Esophagus squamous epithelium (tissue), 5 donors: ENCODE measurements at places on chromosomes 16 and 17.

DNA sequence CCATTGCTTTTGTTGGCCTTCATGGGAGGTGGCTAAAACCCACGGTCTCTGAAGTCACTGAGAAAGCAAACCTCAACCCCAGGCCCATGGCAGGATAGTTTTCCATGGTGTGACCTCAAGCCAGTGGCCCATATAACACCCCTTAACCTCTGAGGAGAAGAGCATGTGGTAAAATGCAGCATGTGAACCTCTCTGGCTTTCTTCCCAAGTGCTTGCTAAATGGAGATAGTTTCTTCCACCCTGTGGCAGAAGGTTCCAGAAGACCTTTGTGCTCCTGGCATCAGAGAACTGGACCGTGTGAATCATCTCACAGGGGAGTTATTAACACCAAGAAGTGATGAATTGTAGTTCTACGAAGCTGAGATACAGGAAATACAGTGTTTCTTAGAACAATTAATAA, 47.3 kb downstream of the MYOCD start:
- H3K4me3 ChIP-seq, result no peak overlapping the region
- H3K27ac ChIP-seq, result no peak overlapping the region
- no peaks in the 10 kb centered on the region for H3K36me3 ChIP-seq
- DNase-seq, result no peak

DNA sequence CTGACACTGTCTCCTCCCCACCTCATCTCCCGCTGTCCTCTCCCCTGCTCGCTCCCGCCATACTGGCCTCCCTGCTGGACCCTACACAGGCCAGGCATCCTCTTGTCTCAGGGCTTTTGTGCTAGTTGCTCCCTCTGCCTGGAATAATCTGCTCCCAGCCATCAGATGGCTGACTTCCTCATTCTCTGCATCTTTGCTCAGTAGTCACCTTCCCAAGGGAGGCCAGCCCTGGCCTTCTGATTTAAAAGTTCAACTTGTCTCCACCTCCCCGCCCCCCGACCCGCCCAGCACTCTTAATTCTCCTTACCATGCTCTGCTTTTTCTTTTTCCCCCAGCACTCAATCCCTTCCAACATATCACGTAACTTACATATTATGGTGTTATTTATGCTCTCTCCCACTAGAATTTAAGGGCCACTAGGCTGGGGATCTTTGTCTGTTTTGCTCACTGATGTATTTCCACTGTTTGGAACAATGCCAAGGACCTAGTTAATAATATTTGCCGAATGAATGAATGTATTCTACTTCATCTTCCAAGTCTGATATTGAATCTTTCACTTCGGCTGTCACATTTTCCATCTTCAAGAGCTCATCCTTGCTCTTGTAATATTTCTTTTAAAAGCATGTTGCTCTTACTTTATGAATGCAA, 178.3 kb downstream of the CDK5R1 start:
- DNase-seq, result no peak
- peaks cover 4% of the 10 kb centered on the region for H3K36me3 ChIP-seq
- H3K27ac ChIP-seq, result no peak overlapping the region
- no peaks in the 10 kb centered on the region for H3K27me3 ChIP-seq
- H3K4me1 ChIP-seq, result no peaks in the 10 kb centered on the region

DNA sequence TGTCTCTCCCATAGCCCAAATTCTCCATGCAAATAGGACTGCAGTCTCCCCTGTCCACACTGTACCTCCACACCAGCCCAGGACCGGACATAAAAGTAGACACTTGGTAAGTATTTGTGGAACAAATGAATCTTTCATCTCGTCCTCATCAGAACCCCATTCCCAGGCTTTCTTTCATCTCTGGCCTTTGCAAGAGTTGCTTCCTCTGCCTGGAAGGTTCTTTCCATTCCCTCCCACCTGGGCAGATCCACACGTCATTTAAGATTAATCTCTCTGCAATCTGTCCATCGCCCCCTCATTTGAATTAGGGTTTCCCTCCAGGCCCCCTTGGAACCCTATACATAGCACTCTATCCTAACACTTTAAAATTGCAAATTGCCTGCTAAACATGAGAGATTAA, 3.9 kb upstream of the NXPH3 start:
- H3K27ac ChIP-seq, result no peak overlapping the region
- no peaks in the 10 kb centered on the region for H3K36me3 ChIP-seq
- DNase-seq, result no peak
- H3K4me1 ChIP-seq, result peaks cover 34% of the 10 kb centered on the region

DNA sequence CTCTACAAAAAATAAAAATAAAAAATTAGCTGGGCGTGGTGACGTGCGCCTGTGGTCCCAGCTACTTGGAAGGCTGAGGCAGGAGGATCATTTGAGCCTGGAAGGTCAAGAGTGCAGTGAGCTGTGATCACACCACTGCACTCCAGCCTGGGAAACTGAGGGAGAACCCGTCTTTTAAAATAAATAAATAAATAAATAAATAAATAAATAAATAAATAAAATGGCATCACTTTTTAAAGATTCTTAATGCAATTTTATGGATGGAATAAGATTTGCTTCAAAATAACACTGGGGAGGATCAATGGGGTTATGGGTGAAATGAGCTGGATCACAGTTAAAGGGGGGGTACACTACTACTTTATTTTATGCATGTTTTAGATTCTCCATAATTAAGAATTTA, 14.9 kb downstream of the GDE1 start:
- no peaks in the 10 kb centered on the region for H3K27me3 ChIP-seq
- H3K27ac ChIP-seq, result no peak overlapping the region
- peaks cover 5% of the 10 kb centered on the region for H3K36me3 ChIP-seq
- no peak for DNase-seq

DNA sequence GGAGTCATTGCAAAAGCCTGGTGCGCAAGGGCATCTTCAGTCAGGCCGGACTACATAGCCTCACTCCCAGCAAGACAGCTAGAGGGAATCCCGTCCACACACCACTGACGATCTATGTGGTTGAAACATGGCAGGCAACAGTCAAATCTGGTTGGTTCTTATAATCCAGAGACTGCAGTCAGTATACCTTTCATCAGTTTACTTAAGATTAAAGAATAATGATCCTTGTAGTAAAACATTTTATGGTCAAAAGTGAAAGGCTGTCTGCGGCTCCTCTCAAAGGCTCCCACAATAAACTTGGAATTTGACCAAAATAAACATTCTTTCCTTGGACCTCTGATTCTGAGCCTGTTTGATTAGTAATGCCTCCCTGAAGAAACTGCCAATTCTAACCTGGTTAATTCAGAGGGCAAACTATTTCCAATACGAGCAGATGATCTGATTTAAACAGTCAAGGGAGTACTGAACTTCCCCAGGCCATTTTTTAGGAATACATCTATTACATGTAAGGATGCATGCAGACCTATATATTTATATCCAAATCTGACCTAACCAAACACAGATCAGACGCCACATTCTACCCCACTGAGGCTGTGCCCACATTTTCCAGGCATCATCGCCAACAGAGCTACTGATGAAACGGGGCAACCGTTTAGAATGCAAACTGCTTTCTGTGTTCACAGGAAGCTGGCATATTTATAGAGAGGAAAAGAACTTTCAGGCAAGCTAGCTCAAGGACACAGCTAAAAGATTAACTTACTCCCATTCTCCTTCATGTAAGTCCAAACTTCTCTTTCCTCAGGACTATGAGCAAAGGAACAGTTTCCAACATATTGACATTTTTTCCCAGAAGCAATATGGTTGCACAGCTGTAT, 15.3 kb upstream of the TXNDC11 start:
- H3K27me3 ChIP-seq, result no peaks in the 10 kb centered on the region
- no peak overlapping the region for H3K4me3 ChIP-seq
- no peak overlapping the region for H3K27ac ChIP-seq

GRCh38 chr16:65675161-65675560, 553.3 kb upstream of the CDH11 start:
- H3K4me3 ChIP-seq, result no peak overlapping the region
- no peaks in the 10 kb centered on the region for H3K27me3 ChIP-seq
- no peaks in the 10 kb centered on the region for H3K36me3 ChIP-seq
- no peak overlapping the region for H3K27ac ChIP-seq
- H3K4me1 ChIP-seq, result no peaks in the 10 kb centered on the region
- DNase-seq, result no peak
